ENCODE measurements at places on chromosomes 5 and 9.

DNA sequence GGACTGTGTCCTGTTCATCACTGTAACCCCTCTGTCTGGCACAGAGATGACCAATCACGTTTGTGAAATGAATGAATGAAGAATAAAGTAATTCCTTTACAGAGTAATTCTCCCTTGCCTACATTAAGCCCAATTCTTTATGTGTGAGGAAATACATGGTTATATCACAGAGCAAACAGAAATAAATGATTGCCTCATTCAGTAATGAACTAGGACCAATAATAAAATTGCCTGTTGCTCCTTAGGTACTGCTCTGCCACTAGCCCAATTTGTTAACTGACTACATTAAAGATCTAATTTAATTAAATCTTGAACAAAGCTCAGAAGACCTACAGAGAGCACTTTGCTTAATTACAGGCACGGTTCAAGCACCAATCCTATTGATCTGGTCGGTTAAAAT, 121.8 kb downstream of the DCP2 start:
- no peak for DNase-seq

DNA sequence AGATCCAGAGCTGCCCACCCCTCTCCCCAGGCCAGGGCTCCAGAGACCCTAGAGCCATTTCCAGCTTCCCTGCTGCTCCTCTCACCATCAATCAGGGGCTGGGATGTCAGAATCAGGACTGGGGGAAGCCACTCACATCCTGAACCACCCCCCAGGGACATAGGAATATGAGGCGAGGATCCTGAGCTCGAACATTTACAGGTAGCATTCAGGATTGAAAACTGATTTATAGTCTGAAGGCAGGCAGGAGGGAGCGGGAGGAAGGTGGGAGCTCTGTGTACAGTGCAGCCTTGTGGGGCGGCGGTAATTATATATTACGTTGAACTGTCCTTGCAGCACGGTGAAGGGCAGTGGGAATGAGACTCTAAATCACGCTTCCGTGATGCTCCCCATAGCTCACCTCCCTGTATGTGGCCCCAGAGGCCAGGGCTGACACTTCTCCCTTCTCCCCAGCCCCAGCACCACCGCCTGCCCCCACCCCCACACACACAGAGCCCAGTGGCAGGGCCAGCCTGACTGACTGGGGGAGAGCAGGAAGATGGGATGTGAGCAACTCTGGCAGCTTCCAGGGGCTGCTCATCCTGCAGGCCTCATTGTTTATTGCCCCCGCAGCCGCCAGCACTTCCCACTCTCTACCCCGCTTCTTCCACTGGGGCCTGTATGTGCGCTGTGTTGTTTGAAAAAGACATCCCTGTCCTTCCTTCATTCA, 76.0 kb upstream of the HSPA9 start:
- no peak for DNase-seq

DNA sequence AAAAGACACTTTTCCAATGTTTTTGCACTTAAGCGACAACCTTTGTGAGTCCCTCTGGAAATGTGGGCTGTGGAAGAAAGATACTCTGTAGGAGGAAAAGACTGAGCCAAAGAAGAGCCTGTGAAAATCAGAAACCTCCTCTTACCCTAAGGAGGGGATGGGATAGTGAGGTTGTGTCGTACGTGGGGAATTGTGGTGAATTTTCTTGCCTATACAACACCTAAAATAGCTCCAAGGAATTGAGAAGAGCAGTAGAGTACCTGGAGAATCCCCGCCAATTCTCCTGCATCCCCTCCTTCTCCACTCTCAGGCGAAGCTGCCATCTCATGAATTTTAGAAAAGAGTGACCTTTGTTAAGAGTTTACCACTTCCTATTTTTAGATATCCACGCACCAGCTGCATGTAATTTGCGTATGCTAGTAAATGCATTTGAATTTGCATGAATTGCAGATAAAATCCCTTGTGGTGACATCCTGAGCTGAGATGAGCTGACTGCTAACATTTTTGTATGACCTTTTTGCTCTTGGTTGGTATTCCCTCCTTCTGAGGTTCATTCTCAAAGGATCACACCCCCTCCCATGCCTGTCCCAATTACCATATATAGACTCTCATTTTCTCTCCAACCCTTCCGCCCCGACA, 147.2 kb downstream of the PCSK5 start:
- no peak for DNase-seq

DNA sequence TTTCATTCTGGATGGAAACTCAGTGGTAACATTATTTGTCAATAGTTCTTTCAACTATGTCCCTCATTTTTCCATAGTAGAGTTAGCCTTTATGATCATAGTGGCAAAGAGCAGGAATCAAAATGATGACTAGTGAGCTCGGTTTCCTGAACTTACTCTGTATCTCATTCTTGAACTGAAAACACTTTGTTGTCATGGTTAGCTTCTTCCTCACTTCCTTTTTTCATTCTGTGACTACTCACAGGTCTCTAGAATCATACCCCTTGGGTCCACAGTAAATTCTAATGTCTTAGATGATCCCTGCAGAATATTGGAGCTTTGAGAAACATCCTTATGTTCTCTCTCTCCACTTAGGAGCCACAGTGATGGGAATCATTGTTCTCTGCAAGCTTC, 29.4 kb upstream of the RECK start:
- no peak for DNase-seq

DNA sequence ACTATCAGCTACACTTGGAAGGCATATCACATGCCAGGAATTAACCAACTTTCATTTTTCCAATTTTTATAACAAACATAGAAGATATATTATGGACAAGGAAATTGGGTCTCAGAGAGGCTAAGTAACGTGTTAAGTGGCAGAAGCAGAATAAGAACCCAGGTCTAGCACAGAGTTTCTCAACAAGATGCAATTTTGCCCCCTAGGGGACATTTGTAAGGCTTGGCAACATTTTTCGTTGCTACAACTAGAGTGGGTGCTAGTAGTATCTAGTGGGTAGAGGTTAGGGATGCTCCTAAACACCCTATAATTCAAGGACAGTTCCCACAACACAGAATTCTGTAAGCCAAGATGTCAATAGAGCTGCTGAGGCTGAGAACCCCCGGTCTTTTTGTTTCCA, 180.6 kb downstream of the SNCAIP start:
- no peak for DNase-seq

GRCh38 chr5:79588696-79589095, 23.5 kb upstream of the TENT2 start:
- DNase-seq, result no peak

DNA sequence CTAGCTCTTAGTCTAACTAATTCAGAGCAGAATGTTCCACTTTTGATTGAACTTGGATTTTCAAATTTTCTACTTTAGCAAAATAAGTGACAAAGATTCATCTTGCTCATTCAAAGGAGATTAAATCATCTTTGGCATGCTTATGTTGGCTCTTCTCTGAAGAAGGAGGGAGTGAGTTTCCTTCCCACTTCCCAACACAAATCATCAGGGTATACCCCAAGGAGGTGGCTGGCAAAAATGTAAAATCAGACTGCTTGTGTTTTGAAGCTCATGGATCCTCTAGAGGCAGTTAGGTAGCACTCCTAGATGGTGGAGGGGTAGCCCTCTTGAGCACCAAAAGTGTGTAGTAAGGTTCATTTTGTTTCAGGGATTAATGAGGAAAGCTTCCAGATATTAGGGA, 343.1 kb downstream of the OSTF1 start:
- DNase-seq, result no peak

- DNase-seq, result no peak
These were observed 247.4 kb downstream of the ARHGAP26 start for GRCh38 chr5:143017541-143017940.

DNA sequence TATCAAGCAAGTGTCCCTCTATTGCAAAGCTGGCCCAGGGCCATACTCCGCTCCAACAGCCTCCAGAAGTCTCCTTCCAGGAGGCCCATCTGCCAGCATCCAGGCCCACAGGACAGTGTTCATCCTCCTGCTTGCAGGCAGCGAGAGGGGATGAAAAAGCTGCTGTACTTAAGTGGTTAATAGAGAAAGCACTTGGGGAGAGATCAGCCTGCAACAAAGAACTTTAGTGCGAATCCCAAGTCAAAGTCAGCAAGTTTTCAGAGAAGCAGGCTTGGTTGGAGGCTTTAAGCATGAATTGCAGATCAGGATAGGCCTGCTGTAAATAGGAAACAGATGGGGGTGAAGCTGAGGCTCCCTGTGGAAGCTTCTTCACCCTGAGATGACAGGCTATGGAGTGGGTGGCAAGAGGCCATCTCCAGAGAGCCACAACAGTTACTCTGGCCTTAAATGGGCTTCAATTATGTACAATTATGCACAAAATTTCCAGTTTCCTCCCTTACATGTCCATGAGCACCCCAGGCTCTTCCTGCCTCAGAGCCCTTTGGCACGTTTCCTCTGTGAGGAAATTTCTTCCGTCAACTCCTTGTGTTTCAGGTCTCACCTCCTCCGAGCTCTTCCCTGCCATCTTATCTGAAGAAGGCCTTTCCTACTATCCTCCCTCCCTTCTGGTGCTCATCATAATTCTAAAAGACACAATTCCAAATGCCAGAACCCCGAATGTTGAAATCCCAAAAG, 98.0 kb upstream of the NR3C1 start:
- no peak for DNase-seq

DNA sequence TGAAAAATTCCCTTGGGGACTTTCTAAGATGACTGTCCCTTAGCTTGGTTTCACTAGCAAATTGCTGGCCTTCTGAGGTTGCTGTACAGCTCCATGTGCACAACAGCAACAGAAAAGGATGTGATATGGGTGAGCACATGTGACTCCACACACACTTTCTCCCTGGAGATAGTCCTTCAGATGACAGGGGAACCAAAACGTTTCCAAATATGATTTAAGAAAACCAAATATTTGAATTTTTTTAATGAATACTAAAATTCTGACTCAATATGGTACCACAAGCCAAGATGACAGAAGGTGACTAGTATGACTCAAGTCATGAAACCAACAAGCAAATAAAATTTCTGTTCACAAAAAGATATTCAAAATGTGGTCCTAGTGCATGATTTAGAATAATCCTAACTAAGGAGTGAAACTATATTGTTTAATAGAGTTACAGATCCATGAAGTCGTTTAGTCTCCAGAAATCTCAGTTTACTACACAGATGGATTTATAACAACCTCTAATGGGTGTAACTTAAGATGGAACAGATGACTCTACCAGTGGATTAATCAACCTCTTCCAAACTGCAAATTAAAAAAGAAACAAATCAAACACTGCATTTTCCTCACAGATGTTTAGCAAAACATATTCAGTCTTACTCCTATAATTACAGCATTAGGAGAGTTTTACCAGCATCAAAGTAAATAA, 144.8 kb upstream of the PIK3R1 start:
- no peak for DNase-seq

DNA sequence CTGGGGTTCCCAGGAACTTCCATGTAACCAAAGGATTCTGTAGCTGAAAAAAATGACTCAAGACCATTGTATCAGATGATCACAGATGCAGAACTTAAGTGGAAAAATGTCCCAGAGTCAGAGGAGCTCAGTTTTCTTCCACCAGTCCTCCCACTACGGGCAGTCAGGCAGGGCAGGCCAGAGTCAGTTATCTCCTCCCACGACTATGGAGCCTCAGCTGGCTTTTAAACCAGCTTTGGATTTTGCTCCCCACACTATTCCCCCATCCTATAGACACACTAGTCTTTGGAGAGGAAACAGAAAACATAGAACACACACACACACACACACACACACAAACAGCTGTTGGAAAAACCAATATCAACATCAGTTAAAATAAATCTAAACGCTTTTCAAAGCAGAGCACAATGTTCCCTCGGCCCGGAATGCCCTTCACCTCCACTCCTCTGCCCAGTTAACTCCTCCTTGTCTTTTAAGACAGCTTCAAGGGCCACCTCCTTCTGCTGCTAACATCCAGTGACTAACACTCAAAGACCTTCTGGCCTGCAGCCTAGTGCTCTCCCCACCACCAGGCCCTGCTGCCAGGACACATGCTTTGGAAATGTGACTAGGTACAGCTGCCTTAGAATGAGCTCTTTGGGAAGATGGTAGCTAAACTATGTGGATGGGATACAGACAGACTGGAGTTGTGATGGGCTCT, 56.8 kb downstream of the NIPAL4 start:
- DNase-seq, result no peak

DNA sequence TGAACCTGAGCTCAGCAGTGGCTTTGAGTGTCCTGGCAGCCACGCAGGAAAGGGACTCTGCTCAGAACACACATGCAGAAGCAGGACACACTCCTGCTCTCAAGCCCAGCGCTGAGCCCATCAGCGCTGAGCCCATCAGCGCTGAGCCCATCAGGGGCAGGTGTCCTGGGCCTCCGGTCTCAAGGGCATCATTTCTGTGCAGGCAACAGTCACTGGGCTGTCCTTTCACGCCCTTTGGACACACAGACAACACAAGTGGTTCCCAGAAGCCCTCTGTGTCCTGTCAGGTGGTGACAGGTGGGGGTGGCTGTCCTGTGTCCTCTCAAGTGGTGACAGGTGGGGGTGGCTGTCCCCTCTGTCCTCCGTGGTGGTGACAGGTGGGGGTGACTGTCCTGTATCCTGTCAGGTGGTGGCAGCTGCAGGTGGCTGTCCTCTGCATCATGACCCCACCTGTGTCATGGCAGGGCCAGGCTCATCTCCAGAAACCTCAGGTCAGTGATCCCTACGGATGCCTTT, 39.0 kb upstream of the CLPTM1L start:
- DNase-seq, result no peak

DNA sequence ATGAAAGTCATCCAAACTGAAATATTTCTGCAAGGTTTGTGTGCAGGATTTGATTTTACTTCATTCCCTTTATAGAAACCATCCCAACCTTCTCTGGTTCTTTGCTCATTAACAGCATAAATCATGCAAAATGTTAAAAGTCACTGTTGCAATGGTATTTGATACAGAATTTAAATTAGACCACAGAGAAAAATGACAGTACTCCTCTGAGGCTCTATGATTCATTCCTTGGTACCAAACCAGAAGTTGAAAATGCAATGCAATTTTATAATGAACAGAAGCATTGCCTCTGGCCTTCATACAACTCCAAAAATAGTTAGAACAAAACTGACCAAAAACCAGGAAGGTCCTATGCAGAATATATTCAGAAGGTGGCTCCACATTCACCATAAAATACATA, 607.1 kb downstream of the TLE1 start:
- DNase-seq, result no peak

- DNase-seq, result no peak
These were observed 6.5 kb upstream of the CARD19 start for GRCh38 chr9:93089481-93089991.

GRCh38 chr9:112011051-112011620, 114.5 kb downstream of the UGCG start:
- no peak for DNase-seq

DNA sequence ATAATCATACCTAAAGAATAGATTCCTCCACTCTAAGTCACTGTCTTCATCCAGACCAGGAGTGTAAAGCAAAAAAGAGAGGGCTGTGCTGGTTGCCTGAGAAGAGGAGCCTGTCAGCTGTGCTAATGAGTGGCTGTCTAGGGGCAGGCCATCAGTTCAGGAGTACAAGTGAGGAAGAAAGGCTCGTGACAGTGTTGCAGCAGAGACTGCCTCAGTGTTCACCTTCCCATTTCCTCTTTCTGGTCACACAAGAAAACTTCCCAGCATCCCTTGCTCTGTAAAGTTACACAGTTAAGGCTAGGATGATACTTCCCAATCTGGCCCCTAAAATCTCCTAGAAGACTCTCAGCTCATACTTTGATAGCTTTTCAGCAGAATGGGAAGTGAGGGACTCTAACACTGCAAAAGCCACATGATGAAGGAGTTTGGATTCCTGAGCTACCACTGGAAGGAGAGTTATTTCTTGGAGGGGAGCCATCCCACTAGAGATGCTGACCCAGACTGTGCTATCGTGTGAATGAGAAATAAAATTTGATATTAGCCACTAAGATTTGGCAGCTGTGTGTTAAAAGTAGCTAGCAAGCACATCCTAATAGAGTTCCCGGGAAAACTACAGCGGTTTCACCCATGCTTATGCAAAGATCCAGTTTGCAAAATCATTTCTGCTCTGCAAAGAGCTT, 67.1 kb downstream of the ADAMTS12 start:
- no peak for DNase-seq

GRCh38 chr9:18821788-18822187, 211.2 kb downstream of the SAXO1 start:
- no peak for DNase-seq
